Tracheal epithelial cell (primary cell): ENCODE measurements at places on chromosomes 4 and X. TPM values are rescaled to one million over a fixed set of nuclear protein-coding genes. Genes with fewer than 3 reads are reported as not detected.

The CCDC110 gene
- total RNA-seq, result under 0.01 TPM in 2 replicates

The CDKL2 gene
- 1.1 and 3.6 TPM in 2 replicates for total RNA-seq

The KCTD8 gene
- total RNA-seq, result not detected in 2 replicates

The ASMT gene
- 1.7 TPM in 1 of 2 replicates, not detected in the other for total RNA-seq

The UCP1 gene
- under 0.01 TPM in 1 of 2 replicates, not detected in the other for total RNA-seq

The FAM149A gene
- total RNA-seq, result 0.64 and 4.8 TPM in 2 replicates

The BEND2 gene
- not detected in 2 replicates for total RNA-seq

The UGT8 gene
- total RNA-seq, result 0.21 and 2.9 TPM in 2 replicates

The RGN gene
- total RNA-seq, result 0.24 and 0.43 TPM in 2 replicates

The FAM193A gene
- 5.1 and 7.0 TPM in 2 replicates for total RNA-seq

The CPZ gene
- total RNA-seq, result 0.48 TPM in 1 of 2 replicates, not detected in the other

The MAOB gene
- under 0.01 TPM in 2 replicates for total RNA-seq

The PDHA2 gene
- total RNA-seq, result not detected in 2 replicates

The CFAP99 gene
- not detected in 2 replicates for total RNA-seq

The SSX3 gene
- not detected in 2 replicates for total RNA-seq

The PLA2G12A gene
- 13.7 and 20.0 TPM in 2 replicates for total RNA-seq

The GAB3 gene
- 0.24 and 0.43 TPM in 2 replicates for total RNA-seq

The GABRG1 gene
- not detected in 2 replicates for total RNA-seq

The ESX1 gene
- not detected in 2 replicates for total RNA-seq

The HTN3 gene
- not detected in 2 replicates for total RNA-seq

The RASGEF1B gene
- total RNA-seq, result 1.7 and 15.9 TPM in 2 replicates

The BEX1 gene
- not detected in 2 replicates for total RNA-seq

The CWH43 gene
- 7.2 and 9.4 TPM in 2 replicates for total RNA-seq

The PLXNA3 gene
- 11.3 TPM in 2 replicates for total RNA-seq

The SPANXB1 gene
- total RNA-seq, result not detected in 2 replicates

The TBC1D8B gene
- 4.3 and 4.9 TPM in 2 replicates for total RNA-seq

The SLITRK2 gene
- total RNA-seq, result under 0.01 TPM in 1 of 2 replicates, not detected in the other

The TACR3 gene
- not detected in 2 replicates for total RNA-seq

The DGKK gene
- total RNA-seq, result not detected in 2 replicates

The PPEF2 gene
- total RNA-seq, result 0.24 TPM in 1 of 2 replicates, not detected in the other

The SLC26A1 gene
- total RNA-seq, result 0.21 and 0.24 TPM in 2 replicates

The PCDH18 gene
- total RNA-seq, result under 0.01 TPM in 1 of 2 replicates, not detected in the other

The CFP gene
- total RNA-seq, result not detected in 2 replicates

The TRAM1L1 gene
- total RNA-seq, result 0.48 and 0.64 TPM in 2 replicates

The NAT8L gene
- total RNA-seq, result 0.24 TPM in 1 of 2 replicates, not detected in the other

The C4orf51 gene
- not detected in 2 replicates for total RNA-seq

The GUCY2F gene
- 0.21 TPM in 1 of 2 replicates, not detected in the other for total RNA-seq

The GLRA2 gene
- total RNA-seq, result 0.85 TPM in 1 of 2 replicates, not detected in the other

The ARSJ gene
- 31.5 and 40.7 TPM in 2 replicates for total RNA-seq

The PPM1K gene
- total RNA-seq, result 5.1 and 10.4 TPM in 2 replicates

The FANCB gene
- total RNA-seq, result 2.4 and 3.0 TPM in 2 replicates

The PFKFB1 gene
- total RNA-seq, result not detected in 2 replicates

The OTUD6A gene
- total RNA-seq, result not detected in 2 replicates

The SRPX gene
- 1.9 and 21.7 TPM in 2 replicates for total RNA-seq

The SERPINA7 gene
- not detected in 2 replicates for total RNA-seq

The SH3D19 gene
- total RNA-seq, result 8.4 and 26.0 TPM in 2 replicates
